D341Med (cell line): ENCODE measurements at places on chromosomes 6 and 20.

DNA sequence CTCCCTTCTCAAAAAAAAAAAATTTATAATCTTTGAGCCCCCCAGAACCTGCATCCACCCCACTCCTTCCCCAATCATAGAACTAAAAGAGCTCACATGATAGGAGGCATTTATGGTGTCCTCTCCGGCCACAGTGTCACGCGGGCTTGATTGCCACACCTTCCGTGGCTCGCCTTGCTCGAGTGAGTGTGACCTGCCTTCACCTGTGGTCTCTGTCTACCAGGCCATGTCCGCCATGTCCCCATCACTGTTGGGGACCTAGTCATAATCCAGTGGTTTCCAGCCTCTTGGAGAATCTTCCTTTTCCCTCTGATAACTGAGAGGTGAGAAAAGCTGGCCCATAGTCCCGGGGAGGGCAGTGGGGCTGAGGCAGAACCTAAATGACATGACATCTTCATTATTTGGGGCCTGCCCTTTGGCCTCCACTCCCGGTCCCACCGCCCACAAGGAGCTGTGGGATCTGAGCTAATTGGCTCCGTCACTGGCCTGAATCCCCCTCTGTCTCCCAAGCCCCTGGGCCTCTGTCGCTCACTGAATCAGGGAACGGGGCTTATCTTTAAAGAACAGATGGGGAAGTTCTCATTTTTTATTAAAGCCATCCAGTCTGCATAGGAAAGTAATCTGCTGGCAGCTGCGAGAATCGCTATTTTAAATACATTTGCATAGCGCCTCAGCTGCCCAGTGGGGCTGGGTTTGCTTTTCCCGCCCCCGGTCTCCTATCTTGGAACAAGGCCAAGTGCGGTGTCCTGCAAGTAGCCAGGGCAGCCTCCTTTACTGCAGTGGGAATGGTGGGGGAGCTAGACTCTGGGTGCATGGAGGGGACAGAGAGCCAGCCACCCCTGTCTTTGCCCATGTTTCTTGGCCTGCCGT lies 197.6 kb upstream of the PMEPA1 start:
- DNase-seq: no peak

- DNase-seq: no peak
Measured at GRCh38 chr6:133833949-133834359, 55.0 kb upstream of the TCF21 start.

GRCh38 chr6:2429460-2429859 lies 184.1 kb upstream of the GMDS start:
- no peak for DNase-seq

DNA sequence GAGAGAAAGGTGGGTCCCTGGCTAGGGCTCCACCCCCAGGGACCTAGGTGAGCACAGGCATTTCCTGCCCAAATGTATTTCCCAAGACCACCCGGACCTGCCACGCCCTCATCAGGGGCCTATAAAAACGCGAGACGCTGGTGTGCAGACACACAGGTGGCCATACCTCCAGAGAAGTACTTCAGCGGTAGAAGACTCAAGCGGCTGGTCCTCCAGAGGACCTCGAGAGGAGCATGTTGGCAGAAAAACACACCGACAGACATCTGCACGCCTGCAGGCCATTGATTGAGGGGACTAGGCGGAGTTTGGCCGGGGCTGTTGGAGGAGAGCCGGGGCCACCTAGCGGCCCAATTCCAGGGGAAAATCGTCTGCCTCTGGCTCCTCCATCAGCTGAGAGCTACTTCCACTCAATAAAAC lies 695.8 kb upstream of the MMS22L start:
- DNase-seq: peak; percentile 21

- no peak for DNase-seq
Measured at GRCh38 chr20:1430004-1430451, 36.6 kb downstream of the NSFL1C start.

DNA sequence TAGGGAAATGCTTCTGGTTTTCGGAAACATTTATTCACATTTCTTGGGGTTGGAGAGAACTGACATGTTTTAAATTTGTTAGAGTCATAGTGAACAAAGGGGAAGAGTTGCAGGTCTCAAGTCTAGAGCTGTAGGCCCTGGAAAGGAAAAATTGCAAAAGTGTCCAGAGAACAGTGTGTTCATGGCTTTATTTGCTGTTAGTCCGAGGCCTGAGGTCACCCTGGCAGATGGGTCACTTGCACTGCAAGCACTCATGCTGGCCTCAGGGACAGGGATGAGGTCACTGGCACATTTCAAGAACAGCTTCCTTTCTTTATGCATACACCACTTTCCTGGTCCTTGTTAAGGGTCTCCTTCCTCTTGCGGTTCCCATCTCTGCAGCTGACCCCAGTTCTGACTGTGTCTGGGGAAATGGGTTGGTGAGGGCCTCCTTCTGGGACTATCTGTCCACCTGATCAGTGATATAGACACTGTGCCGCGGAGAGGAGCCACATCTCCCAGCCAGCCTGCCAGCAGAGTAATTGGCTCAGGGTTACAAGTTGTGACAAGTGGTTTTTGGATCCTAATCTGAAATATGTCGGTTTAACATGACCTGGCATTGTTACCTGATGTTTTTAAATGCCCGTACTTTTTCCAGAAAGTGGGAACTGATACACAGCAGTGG lies 194.0 kb downstream of the EYA4 start:
- DNase-seq: no peak

DNA sequence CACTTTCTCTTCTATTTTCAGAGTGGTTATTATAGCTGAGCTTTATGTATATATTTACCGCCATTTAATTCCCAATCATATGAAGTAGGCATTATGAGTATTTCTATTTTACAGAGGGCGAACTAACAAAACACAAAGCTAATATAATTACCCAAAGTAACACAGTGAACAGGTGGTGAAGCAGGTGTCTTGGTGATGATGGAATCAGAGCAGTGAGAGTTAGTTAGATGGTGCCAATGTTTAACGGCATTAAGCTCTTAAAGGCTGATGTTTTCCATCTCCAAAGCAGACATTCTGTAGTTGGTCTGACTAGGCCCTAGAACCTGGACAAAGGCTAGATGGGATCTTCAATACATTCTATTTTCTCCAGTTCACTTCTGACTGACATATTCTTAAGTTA lies 551.1 kb upstream of the SYNCRIP start:
- no peak for DNase-seq

GRCh38 chr6:160765412-160765811 lies 63.4 kb downstream of the PLG start:
- DNase-seq: no peak

GRCh38 chr6:111941686-111942330 lies 68.6 kb upstream of the FYN start:
- DNase-seq: no peak

DNA sequence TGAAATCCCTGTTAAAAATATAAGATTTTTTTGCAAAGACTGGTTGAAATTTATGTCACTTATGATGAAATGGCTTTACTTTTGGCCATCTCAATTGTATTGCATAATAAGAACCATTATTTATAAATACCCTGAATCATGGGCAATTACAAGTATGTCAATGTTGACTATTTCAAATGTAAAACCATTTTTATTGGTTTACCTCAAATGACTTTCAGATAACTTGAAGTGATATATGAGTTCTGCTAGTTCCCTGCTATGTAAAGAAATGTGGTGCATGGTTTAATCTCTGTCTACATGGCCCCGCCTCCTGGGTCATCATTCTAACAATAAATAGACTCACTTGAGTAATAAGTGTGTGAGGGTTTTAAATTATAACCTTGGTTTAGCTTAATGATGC lies 275.6 kb upstream of the PREP start:
- no peak for DNase-seq

DNA sequence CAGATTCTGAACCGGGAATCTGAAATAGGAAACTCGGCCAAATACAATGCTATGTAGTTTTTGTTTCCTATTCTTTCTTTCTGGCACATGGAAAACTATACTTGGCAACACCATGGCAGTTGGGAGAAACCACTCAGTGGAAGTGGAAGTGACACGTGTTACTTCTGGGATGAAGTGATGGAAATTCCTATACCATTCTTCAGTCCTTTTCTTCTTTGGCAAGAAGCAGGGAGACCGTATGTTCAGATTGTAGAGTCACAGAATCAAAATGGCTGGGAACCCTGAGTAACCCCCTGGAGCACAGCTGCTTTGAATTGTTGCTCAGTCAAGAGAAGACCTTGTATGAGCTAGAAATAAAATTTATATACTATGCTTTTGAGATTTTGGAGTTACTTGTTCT lies 18.8 kb upstream of the TINAG start:
- DNase-seq: no peak
